ENCODE measurements at places on chromosomes 5 and 9. TPM values are rescaled to one million over a fixed set of nuclear protein-coding genes. Genes with fewer than 3 reads are reported as not detected.

GRCh38 chr9:114028646-114029045 is 49.5 kb downstream of the AMBP start:
- H3K4me3 ChIP-seq = no peak overlapping the region
- DNase-seq = no peak
- peaks cover 3% of the 10 kb centered on the region for H3K36me3 ChIP-seq
- no peaks in the 10 kb centered on the region for H3K4me1 ChIP-seq
- no peak overlapping the region for H3K27ac ChIP-seq

The TEX48 gene
- total RNA-seq = not detected

- DNase-seq = no peak
- H3K27me3 ChIP-seq = no peaks in the 10 kb centered on the region
- H3K4me1 ChIP-seq = no peaks in the 10 kb centered on the region
- no peaks in the 10 kb centered on the region for H3K36me3 ChIP-seq
- no peak overlapping the region for H3K27ac ChIP-seq
- H3K4me3 ChIP-seq = no peak overlapping the region
Measured at GRCh38 chr5:129958581-129958980, 54.3 kb downstream of the CHSY3 start.

- H3K4me1 ChIP-seq = no peaks in the 10 kb centered on the region
- DNase-seq = no peak
- no peak overlapping the region for H3K27ac ChIP-seq
- H3K36me3 ChIP-seq = no peaks in the 10 kb centered on the region
Measured at GRCh38 chr5:3999929-4000328, 404.3 kb downstream of the IRX1 start.

The C9orf153 gene
- total RNA-seq = not detected

- no peaks in the 10 kb centered on the region for H3K4me1 ChIP-seq
- H3K36me3 ChIP-seq = no peaks in the 10 kb centered on the region
- no peak overlapping the region for H3K4me3 ChIP-seq
- no peak for DNase-seq
Measured at GRCh38 chr9:79287708-79288290, 284.0 kb upstream of the TLE4 start.

DNA sequence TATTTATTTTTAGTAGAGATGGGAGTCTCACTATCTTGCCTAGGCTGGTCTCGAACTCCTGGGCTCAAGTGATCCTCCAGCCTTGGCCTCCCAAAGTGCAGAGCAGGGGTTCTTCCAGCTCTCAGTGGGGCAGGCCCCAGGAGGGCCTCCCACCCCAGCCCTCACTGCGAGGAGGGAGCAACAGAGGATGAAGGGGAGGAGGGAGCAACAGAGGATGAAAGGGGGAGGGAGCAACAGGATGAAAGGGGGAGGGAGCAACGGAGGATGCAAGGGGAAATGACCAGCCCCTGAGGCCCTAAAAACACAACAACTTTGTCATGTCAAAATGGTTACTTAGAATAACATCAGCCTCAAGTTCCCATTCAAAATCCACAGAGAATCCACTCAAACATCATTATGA is 10.0 kb downstream of the TRIM14 start:
- no peak overlapping the region for H3K27ac ChIP-seq
- H3K27me3 ChIP-seq = no peaks in the 10 kb centered on the region
- no peaks in the 10 kb centered on the region for H3K36me3 ChIP-seq
- no peak for DNase-seq
- no peak overlapping the region for H3K4me3 ChIP-seq
- no peaks in the 10 kb centered on the region for H3K4me1 ChIP-seq

The PRDM9 gene
- not detected for total RNA-seq

The ECM2 gene
- total RNA-seq = 3.8 TPM

DNA sequence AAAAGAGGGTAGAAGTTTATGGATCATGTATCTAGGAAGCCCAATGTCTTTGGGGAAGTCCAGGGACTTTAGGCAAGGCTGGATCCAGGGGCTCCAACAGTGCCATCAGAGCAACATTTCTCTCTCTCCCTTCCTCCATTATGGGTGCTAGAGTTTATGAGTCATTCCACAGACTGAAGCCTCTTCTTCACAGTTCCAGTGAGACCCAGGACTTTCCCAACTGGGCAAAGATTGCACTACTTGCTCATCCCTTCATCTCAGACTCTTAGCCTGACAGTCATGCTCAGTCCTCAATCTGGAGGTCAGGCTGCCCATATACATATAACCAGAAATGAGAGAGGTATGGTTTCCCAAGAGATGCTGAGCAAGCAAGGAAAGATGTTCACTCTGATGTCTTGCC is 110.7 kb downstream of the FEM1C start:
- no peak overlapping the region for H3K27ac ChIP-seq
- no peak for DNase-seq
- no peak overlapping the region for H3K4me3 ChIP-seq
- H3K4me1 ChIP-seq = no peaks in the 10 kb centered on the region
- H3K27me3 ChIP-seq = no peaks in the 10 kb centered on the region

The FRMPD1 gene
- total RNA-seq = not detected

The RNF208 gene
- total RNA-seq = 4.9 TPM

The TAF11L7 gene
- not detected for total RNA-seq

DNA sequence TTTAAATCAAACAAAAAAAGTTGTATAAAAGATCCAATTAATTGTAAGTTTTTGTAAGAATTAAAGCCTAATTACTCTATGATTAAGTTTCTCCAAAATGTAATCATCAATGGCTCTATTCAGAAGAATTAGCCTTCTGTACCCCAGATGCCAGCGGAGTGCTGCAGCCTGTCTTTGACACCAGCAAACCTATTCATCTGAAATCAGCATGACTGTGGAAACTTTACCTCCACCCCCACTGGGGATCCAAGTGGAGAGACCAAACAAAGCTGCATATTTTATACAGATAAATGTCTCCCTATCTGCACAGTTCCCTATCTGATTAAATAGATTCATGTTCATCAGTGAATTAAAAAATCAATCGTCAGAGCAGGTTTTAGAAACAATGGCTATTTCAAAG is 426.8 kb downstream of the KIAA0825 start:
- H3K27me3 ChIP-seq = no peaks in the 10 kb centered on the region
- H3K4me3 ChIP-seq = no peak overlapping the region
- no peaks in the 10 kb centered on the region for H3K4me1 ChIP-seq
- no peak for DNase-seq

DNA sequence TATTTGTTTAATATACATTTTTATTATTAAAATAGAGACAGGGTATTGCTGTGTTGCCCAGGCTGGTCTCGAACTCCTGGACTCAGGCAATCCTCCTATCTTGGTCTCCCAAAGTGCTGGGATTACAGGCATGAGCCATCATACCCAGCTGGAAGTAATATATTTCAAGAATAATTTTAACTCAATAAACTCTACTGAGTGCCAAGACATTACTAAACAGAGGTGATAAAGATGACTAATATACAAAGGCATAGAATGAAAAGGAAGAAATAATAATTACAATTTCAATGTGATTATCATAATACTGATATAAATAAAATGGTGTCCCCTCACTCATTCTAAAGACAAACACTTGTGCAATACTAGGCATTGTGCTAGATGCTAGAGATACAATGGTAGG is 13.9 kb downstream of the GOLPH3 start:
- DNase-seq = no peak
- H3K27ac ChIP-seq = no peak overlapping the region
- no peak overlapping the region for H3K4me3 ChIP-seq
- H3K36me3 ChIP-seq = no peaks in the 10 kb centered on the region
- peaks cover 2% of the 10 kb centered on the region for H3K4me1 ChIP-seq

DNA sequence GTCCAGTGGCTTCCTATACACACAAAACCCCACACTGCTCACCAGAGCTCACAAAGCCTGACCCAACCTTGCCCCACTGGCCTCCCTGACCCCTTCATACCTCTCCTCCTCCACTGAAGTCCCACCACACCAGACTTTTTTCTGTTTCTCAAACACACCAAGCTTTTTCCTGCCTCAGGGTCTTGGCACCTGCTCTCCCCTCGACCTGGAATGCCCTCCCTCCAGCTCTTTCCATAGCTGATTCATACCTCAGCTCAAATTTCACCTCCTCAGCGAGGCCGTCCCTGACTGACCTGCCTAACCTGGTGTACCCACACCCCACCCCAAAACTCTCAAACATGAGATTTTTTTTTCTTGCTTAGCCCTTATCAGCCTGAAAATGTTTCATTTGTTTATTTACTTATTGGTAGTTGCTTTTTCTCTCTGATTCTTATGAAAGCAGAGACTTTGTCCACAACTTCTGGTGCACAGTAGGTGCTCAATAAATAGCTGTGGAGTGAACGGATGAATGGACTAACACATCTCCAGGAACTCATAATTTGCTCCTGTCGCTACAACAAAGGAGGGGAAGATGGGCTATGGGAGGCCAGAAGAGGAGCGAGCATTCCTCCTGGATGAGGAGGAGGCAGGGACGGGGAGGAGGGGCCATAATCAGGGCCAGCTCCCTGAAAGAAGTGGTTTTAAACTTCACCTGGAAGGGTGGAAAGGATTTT is 84.3 kb downstream of the SH3TC2 start:
- no peaks in the 10 kb centered on the region for H3K27me3 ChIP-seq
- peaks cover under 1% of the 10 kb centered on the region for H3K4me1 ChIP-seq
- DNase-seq = no peak

DNA sequence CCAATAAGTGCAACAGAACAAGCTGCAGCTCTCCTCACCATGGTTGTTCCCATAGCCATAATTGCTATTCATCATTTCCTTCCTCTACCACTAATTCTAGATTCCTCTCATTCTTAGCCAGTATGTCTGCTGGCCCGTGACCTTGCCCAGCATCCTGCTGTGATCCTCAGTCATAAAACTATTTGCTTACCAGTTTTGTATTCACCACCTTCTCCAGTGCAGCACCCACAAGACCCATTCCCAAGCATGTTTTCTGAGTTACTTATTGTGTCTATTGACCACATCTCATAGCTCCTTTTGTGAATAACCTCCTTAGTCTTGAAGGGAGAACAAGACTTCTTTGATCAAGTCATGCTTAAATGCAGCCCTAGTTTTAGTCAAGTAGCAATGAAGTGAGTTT is 488.0 kb upstream of the CTNND2 start:
- no peaks in the 10 kb centered on the region for H3K27me3 ChIP-seq
- H3K36me3 ChIP-seq = no peaks in the 10 kb centered on the region
- no peak overlapping the region for H3K27ac ChIP-seq
- no peak overlapping the region for H3K4me3 ChIP-seq

DNA sequence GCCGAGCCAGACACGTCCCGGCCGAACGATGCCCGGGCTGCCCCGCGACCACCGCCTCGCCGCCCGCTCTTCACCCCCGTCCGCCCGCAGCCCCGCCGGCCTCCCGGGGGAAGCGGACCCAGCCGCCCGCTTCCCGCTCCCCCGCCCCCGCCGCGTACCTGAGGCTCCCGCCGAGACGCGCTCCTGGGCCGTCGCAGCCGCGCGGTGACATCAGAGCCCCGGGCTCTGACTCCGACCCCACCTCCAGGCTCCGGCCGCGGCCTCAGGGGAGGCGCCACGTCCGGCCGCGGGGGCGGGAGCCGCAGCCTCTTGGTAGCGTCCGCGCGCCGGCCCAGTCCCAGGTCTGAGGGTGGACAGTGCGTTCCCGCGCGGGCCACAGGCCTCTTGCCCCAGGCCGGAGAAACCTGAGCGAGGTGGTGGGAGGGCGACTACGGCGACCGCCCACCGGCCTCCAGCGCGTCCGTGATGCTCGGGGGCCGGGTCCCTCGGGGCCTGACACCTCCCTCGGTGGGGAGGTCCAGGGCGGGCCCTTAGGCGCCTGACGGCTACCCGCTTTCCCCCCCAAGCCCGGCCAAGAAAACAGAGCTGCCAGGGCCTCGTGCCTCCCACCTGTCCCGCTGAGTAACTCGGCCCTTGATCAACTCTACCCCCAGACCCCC is at the start of gene SHROOM1:
TSS of gene SHROOM1 (minus strand) at position 212 of the 659 bp plus-strand sequence. CDS start 4,507 bp downstream, outside the sequence.
- peaks cover 60% of the 10 kb centered on the region for H3K27me3 ChIP-seq
- peak; percentile 72 for DNase-seq
- no peaks in the 10 kb centered on the region for H3K36me3 ChIP-seq
- H3K27ac ChIP-seq = peak within 1 kb of the TSS; percentile 92

- H3K27me3 ChIP-seq = no peaks in the 10 kb centered on the region
- H3K27ac ChIP-seq = peak overlapping the region; percentile 77
- peaks cover 19% of the 10 kb centered on the region for H3K4me1 ChIP-seq
- no peak for DNase-seq
- peak overlapping the region; percentile 48 for H3K4me3 ChIP-seq
Measured at GRCh38 chr9:128921881-128922763, 1.3 kb downstream of the PHYHD1 start.

- no peaks in the 10 kb centered on the region for H3K4me1 ChIP-seq
- H3K27ac ChIP-seq = no peak overlapping the region
- no peak overlapping the region for H3K4me3 ChIP-seq
- H3K27me3 ChIP-seq = no peaks in the 10 kb centered on the region
- DNase-seq = no peak
Measured at GRCh38 chr5:109511980-109512734, 102.4 kb upstream of the PJA2 start.

DNA sequence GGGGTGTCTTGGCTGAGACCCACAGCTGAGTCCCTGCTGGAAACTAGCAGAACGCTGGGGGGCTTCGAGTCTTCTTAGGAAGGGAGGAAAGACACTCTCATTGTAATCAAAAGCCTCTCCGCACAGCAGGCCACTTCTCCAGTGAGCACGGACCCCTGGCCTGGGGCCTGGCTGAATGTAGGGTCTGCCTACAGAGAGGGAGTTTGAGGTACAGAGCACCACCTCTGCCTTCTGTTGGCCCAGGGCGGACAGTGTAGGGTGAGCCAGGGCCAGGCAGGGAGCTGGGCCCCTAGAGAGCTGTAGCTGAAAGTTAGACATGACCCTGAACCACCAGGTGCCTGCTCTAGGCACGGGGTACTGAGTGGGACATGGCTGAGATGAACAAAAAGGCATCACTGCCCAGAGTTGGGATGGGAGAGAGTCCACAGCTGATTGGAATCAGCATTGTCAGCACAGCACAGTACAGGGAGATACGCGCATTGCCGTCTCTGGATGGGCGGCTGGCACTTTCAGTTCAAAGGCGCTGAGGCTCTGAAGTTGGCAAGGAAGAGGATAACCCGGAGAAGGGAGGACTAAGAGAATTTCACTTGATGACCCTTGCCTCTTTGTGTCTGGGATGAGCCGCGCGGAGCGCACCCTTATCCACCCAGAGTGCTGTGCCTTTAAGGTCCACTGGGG is 363 bp upstream of the SLC25A48 start:
- H3K4me1 ChIP-seq = peaks cover 9% of the 10 kb centered on the region
- H3K27ac ChIP-seq = no peak overlapping the region
- H3K36me3 ChIP-seq = no peaks in the 10 kb centered on the region
- DNase-seq = no peak
- peaks cover 93% of the 10 kb centered on the region for H3K27me3 ChIP-seq

DNA sequence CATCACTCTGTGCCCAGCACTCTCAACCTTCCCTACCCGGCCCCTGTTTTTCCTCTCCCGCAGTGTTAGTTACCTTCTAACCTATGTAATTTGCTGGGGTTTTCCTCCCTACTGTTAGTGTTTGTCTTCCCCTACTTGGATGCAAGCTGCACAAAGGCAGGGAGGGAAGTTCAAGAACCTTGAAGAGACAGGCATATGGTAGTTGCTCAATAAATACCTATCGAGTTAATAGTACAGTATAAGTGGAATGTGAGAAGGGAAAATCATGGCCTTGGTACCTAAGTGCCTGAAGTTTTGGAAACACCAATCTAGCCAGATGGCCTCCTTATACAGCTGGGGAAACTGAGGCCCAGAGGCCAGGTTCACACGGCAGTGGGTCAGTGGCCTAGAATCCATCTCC is 24.2 kb downstream of the PDGFRB start:
- H3K4me3 ChIP-seq = no peak overlapping the region
- no peak overlapping the region for H3K27ac ChIP-seq
- peak; percentile 2 for DNase-seq
